ENCODE measurements at places on chromosomes 3 and 15. TPM values are rescaled to one million over a fixed set of nuclear protein-coding genes. Genes with fewer than 3 reads are reported as not detected.
A peak's percentile ranks its signal among the peaks of the same experiment; 100 is the strongest.

The TMEM212 gene
- 16.5 TPM for total RNA-seq

The NRG4 gene
- 4.1 TPM for total RNA-seq

The KLHL24 gene
- 58.1 TPM for total RNA-seq

GRCh38 chr3:127678611-127679533 is 6.1 kb downstream of the ABTB1 start:
- H3K36me3 ChIP-seq, result no peaks in the 10 kb centered on the region
- no peak for DNase-seq
- no peaks in the 10 kb centered on the region for H3K27me3 ChIP-seq
- H3K27ac ChIP-seq, result no peak overlapping the region
- H3K4me1 ChIP-seq, result no peaks in the 10 kb centered on the region
- H3K4me3 ChIP-seq, result no peak overlapping the region

DNA sequence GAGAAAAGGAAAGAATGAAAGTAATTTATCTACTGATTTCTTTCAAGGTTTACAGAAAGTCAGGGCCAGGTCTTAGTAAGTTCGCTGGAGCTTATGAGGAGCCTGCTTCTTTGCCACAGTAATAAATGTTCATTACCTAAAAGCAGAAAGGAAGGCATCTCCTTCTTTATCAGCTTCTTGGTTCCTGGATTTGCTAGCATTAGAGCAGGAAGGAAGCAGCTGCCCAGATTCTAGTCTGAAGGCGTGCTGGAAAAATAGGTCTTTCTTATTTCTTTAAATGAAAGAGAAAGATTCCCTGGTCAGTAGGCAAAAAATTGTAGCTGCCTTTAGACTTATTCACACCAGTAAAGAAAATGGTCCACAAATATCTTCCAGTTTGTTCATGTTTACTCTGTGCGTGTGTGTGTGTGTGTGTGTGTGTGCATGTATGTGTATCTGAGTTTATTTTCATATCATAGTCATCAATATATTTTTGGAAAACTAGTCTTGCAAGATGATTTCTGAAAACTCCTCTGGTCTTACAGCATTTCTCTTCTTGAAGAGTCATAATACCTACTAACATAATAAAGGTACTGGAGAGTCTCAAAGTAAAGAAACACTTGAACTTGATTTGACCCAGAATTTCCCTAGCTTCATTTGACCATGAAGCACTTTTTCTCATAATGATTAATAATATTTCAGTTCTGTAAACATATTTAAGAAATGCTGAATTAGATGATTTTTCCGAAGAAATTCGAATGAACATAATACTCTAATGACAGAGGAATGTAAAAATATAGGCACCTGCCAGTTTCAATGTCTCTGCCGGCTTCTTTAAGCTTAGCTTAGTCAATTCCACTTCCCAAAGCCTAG is 255.3 kb upstream of the ZPLD1 start:
- H3K27me3 ChIP-seq, result no peaks in the 10 kb centered on the region
- H3K36me3 ChIP-seq, result no peaks in the 10 kb centered on the region
- DNase-seq, result peak; percentile 41
- H3K4me3 ChIP-seq, result no peak overlapping the region
- H3K4me1 ChIP-seq, result peaks cover 8% of the 10 kb centered on the region

GRCh38 chr3:126926684-126927400 is 56.1 kb upstream of the PLXNA1 start:
- H3K4me1 ChIP-seq, result peaks cover 13% of the 10 kb centered on the region
- no peak for DNase-seq
- no peak overlapping the region for H3K4me3 ChIP-seq
- H3K27me3 ChIP-seq, result no peaks in the 10 kb centered on the region
- H3K27ac ChIP-seq, result peak overlapping the region; percentile 17
- H3K36me3 ChIP-seq, result no peaks in the 10 kb centered on the region

GRCh38 chr3:72442759-72443158 is 405.5 kb downstream of the SHQ1 start:
- H3K27ac ChIP-seq, result no peak overlapping the region
- no peak overlapping the region for H3K4me3 ChIP-seq

GRCh38 chr15:34722439-34722836 is 32.4 kb downstream of the GJD2 start:
- no peaks in the 10 kb centered on the region for H3K27me3 ChIP-seq
- H3K27ac ChIP-seq, result no peak overlapping the region
- H3K4me3 ChIP-seq, result no peak overlapping the region
- H3K36me3 ChIP-seq, result no peaks in the 10 kb centered on the region
- DNase-seq, result peak; percentile 28
- H3K4me1 ChIP-seq, result no peaks in the 10 kb centered on the region

GRCh38 chr3:124137216-124137615 is 145.3 kb upstream of the ROPN1 start:
- no peak overlapping the region for H3K4me3 ChIP-seq
- H3K27me3 ChIP-seq, result no peaks in the 10 kb centered on the region
- no peak for DNase-seq
- H3K36me3 ChIP-seq, result no peaks in the 10 kb centered on the region
- no peak overlapping the region for H3K27ac ChIP-seq
- H3K4me1 ChIP-seq, result peaks cover 1% of the 10 kb centered on the region

- H3K27me3 ChIP-seq, result no peaks in the 10 kb centered on the region
- H3K36me3 ChIP-seq, result no peaks in the 10 kb centered on the region
- H3K27ac ChIP-seq, result no peak overlapping the region
- H3K4me1 ChIP-seq, result no peaks in the 10 kb centered on the region
Observed at GRCh38 chr3:88336894-88337293, 187.1 kb downstream of the C3orf38 start.

- no peak for DNase-seq
- H3K4me3 ChIP-seq, result no peak overlapping the region
- H3K27ac ChIP-seq, result no peak overlapping the region
- H3K27me3 ChIP-seq, result no peaks in the 10 kb centered on the region
- H3K4me1 ChIP-seq, result no peaks in the 10 kb centered on the region
Observed at GRCh38 chr15:60072826-60073465, 68.8 kb downstream of the FOXB1 start.

DNA sequence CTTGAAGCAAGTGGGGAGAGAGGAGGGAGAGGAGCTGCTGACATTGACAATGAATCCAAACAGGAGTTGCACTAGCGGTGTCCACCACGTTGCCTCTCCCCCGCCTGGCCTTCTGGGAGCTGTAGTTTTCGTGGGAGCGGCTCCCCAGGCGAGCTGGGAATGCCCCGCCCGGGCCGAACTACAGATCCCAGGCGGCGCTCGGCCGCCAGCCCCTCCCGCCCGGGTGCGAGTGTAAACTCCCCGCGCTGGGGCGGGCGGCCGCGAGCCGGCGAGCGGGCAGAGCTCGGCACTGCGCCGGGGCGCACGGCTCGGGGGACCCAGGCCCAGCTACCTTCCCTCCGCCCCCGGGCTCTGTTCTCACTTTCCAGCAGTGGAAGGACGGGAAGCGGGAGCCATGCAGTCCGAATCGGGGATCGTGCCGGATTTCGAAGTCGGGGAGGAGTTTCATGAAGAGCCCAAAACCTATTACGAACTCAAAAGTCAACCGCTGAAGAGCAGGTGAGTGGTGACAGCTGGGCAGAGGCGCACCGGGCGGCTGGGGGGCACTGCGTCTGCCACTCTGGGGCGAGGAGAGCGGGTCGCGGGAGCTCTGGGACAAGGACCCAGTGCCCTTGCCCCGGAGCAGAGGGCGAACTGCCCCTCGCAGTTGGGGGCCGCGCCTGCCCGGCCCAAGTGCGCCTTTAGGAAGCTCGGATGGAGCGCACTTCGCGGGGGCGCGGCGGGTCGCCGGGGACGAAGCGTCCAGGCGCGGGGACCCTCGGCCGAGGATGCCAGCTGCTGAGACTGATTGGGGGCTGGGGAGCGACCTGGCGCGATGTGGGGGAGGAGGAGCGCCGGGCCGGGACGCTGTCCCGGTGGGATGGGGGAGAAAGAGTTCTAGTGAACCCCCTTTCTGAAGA is at the start of gene MITF:
TSS of gene MITF (plus strand) at position 261 of the 899 bp plus-strand sequence. CDS start at position 395, 134 bp downstream.
- H3K27me3 ChIP-seq, result peaks cover 9% of the 10 kb centered on the region
- peak within 1 kb of the TSS; percentile 76 for H3K4me3 ChIP-seq
- peak within 1 kb of the TSS; percentile 91 for H3K27ac ChIP-seq
- DNase-seq, result peak; percentile 94
